A549 treated with Hydrocortisone at 1 μM for 4 hours (cell line): ENCODE measurements at places on chromosomes 11 and 22. TPM values are rescaled to one million over a fixed set of nuclear protein-coding genes. Genes with fewer than 3 reads are reported as not detected.

KLHDC7B gene
- 0.02 to 0.05 TPM (median 0.02 TPM) in 3 of 5 replicates, not detected in the others for total RNA-seq

TRIM49C gene
- total RNA-seq = not detected in 5 replicates

ZNF214 gene
- 0.76 to 1.9 TPM (median 0.83 TPM) in 5 replicates for total RNA-seq

MFRP gene
- not detected in 5 replicates for total RNA-seq

BDNF gene
- 7.6 to 10.1 TPM (median 8.9 TPM) in 5 replicates for total RNA-seq

OR10A6 gene
- not detected in 5 replicates for total RNA-seq

ZP1 gene
- 0.14 to 0.46 TPM (median 0.28 TPM) in 5 replicates for total RNA-seq

FGF19 gene
- total RNA-seq = 0.05 to 0.14 TPM (median 0.08 TPM) in 4 of 5 replicates, not detected in the other

POLD3 gene
- 13.7 to 19.1 TPM (median 16.9 TPM) in 5 replicates for total RNA-seq

TPBGL gene
- total RNA-seq = 0.09 to 0.28 TPM (median 0.14 TPM) in 5 replicates

OR52I1 gene
- not detected in 5 replicates for total RNA-seq

PANX2 gene
- 5.0 to 5.8 TPM (median 5.5 TPM) in 5 replicates for total RNA-seq

SERPING1 gene
- total RNA-seq = 0.53 to 1.3 TPM (median 0.88 TPM) in 5 replicates

SHANK2 gene
- 6.4 to 9.2 TPM (median 7.7 TPM) in 5 replicates for total RNA-seq

DEPDC7 gene
- total RNA-seq = 6.5 to 9.0 TPM (median 7.3 TPM) in 5 replicates

OR52N4 gene
- total RNA-seq = not detected in 5 replicates

ZNF215 gene
- total RNA-seq = 0.78 to 1.0 TPM (median 0.85 TPM) in 5 replicates

SCUBE1 gene
- total RNA-seq = 0.09 to 0.36 TPM (median 0.13 TPM) in 5 replicates

TTC12 gene
- total RNA-seq = 4.5 to 8.5 TPM (median 4.9 TPM) in 5 replicates

PARVB gene
- 35.6 to 45.1 TPM (median 42.1 TPM) in 5 replicates for total RNA-seq

ARHGAP20 gene
- 0.02 to 0.05 TPM (median 0.03 TPM) in 4 of 5 replicates, not detected in the other for total RNA-seq

PATE2 gene
- not detected in 5 replicates for total RNA-seq

IMMP1L gene
- 30.2 to 54.1 TPM (median 33.7 TPM) in 5 replicates for total RNA-seq

CXCR5 gene
- total RNA-seq = 0.05 to 0.24 TPM (median 0.17 TPM) in 5 replicates

SPDYC gene
- total RNA-seq = not detected in 5 replicates

FAT3 gene
- total RNA-seq = 0.25 to 0.67 TPM (median 0.40 TPM) in 5 replicates

B4GALNT4 gene
- total RNA-seq = 11.1 to 17.5 TPM (median 15.4 TPM) in 5 replicates

DDIAS gene
- total RNA-seq = 14.1 to 17.8 TPM (median 16.8 TPM) in 5 replicates

MRPL11 gene
- total RNA-seq = 82.1 to 122 TPM (median 112 TPM) in 5 replicates

DEFB131B gene
- total RNA-seq = not detected in 5 replicates

NLRP14 gene
- not detected in 5 replicates for total RNA-seq
